ENCODE measurements at places on chromosomes 5 and 9.

DNA sequence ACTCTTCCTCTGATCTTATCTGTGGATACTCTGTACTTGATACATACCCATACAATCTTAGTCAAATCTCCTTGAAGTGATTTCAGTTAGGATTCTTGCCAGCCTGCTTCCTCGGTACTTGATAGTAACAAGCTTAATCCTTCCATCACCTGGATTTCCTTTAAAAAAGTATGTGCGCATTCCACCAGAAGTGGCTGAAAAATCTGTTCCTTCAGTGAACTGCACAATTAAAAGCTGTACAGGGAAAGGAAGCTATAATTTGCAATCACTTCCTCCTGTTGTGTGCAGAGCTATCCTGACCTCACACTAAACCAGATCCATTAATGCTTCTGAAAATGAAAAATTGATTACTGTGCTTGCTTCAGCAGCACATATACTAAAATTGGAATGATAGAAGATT is 47.3 kb downstream of the PWWP2A start:
- DNase-seq: no peak

- no peak for DNase-seq
These were observed 178.0 kb downstream of the RFK start for GRCh38 chr9:76216161-76216649.

DNA sequence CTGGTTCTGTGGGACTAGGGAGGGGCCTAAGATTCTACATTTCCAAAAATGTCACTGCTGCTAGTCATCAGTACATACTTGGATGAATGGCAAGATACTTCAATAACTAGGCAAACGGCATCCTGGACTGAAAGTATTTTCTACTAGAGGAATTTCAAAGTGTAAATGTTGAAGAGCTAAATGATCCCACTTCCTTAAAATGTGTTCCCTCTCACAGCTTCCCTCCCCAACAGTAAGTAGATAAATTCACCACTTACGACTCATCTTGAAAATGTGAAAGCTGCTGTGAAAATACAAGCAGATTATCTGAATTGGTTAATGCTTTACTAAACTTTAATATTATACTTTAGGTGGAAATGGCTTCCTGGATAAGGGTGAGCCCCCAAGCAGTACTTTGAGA is 1571.5 kb upstream of the WWC1 start:
- DNase-seq: no peak

DNA sequence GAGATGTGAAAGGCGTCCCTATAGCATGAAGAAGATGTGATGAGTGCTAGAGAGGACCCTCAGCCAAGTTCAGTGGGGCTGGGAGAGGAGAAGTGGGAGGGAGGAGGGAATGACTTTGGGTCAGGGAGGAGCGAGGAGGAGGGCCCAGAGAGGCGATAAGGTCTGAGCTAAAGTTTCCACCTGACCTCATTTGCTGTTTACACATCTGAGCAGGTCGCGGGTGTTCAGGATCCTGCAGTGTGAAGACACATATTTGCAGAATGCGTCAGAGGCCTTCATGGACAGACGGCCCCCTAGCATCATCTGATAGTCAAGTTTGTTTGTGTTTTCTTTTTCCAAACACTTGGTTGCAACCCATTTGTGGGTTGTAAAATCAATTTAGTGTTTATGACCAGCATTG is 18.9 kb upstream of the IGFBPL1 start:
- no peak for DNase-seq

DNA sequence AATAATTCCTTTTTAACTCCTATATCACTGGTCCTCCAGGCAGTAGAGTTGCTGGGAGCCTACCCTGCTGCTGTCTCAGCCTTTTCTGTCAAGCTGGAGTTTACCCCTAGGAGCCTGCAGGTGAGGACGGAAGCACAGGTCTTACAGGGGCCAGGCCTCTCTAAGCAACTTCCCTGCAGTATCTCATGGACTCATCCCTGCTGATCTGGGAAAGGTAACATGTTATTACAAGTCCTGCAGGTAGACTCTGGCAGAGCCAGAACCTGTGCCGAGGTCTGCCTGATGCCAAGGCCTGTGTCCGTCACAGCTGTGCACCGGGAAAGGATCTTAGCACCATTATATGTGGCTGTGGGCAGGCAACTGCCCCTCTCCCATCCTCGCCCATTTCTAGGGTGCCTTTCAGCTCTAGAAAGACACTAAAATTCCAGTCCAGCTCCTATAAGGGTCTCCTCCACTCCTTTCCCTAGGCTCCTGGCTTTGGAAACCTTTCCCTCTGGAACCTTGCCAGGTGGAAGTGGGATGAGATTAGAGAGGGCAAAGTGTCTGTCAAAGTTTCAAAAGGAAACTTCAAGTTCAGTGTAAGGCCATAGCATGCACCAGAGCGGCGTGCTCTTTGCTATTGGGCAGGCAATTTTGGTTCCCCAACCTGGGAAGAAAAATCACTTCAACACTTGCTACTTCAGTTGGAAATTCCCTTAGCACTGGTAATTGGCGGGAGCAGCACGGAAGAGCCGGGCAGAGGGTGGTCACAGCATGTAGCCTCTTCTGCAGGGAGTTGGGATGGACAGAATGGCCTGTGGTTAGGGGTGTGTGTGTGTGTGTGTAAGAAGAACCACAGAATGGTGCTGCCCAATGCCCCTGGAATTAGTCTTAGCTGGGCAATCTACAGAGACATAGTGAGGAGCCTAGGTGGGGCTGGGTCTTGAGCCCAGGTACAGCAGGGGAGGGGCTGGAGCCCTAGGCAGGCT is 17.5 kb downstream of the TMEM171 start:
- no peak for DNase-seq

GRCh38 chr9:114207034-114207810 is 51.9 kb downstream of the COL27A1 start:
- DNase-seq: no peak

DNA sequence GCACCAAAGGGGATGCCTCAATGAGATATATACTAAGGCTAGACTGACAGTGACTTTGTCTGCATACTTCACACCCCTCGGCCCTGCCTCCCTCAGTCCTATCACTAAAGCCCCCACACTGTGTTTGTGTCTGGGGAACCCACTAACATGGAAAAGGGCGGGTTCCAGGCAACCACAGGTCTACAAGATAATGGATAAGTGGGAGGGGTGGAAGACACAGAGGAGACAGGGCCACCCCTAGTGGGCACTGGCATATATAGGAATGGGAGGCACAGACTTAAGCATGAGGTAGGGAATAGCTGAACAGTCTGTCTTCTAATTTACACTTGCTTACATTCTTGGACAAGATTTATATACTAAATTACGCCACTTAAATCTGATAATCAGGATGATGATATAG is 74.0 kb downstream of the SLIT3 start:
- no peak for DNase-seq

- DNase-seq: no peak
These were observed 164.9 kb upstream of the RAI14 start for GRCh38 chr5:34491251-34491620.

GRCh38 chr5:3778000-3778550 is 182.4 kb downstream of the IRX1 start:
- no peak for DNase-seq

GRCh38 chr9:33263131-33264002 is 1.1 kb downstream of the BAG1 start:
- no peak for DNase-seq

- no peak for DNase-seq
These were observed 337.5 kb downstream of the ZSWIM6 start for GRCh38 chr5:61669531-61669930.

- no peak for DNase-seq
These were observed 53.3 kb downstream of the SEMA6A start for GRCh38 chr5:116521173-116521872.

GRCh38 chr5:8184455-8185063 is 315.6 kb downstream of the MTRR start:
- no peak for DNase-seq

GRCh38 chr5:73213566-73213998 is 40.6 kb downstream of the TMEM174 start:
- DNase-seq: no peak

- no peak for DNase-seq
These were observed 55.1 kb downstream of the MEGF9 start for GRCh38 chr9:120659209-120659608.

DNA sequence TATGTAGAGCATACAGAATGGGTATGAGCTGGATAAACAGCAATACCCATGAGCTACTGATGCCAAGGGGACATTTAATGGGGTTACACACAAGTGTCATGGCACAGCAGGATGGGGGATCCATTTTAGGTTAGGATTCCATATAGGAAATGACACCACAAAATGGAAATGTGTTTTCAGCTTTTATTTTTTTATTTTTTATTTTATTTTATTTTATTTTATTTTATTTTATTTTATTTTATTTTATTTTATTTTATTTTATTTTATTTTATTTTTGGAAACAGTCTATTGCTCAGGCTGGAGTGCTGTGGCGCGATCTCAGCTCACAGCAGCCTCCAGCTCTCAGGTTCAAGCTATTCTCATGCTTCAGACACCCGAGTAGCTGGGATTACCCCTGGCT is 11.6 kb downstream of the ZNF474 start:
- DNase-seq: no peak

- DNase-seq: no peak
These were observed 7.7 kb downstream of the ZSWIM6 start for GRCh38 chr5:61339764-61340163.

- DNase-seq: no peak
These were observed 69.3 kb downstream of the TRIM36 start for GRCh38 chr5:115100319-115100955.

GRCh38 chr9:21800931-21801682 is 1.3 kb upstream of the MTAP start:
- no peak for DNase-seq

DNA sequence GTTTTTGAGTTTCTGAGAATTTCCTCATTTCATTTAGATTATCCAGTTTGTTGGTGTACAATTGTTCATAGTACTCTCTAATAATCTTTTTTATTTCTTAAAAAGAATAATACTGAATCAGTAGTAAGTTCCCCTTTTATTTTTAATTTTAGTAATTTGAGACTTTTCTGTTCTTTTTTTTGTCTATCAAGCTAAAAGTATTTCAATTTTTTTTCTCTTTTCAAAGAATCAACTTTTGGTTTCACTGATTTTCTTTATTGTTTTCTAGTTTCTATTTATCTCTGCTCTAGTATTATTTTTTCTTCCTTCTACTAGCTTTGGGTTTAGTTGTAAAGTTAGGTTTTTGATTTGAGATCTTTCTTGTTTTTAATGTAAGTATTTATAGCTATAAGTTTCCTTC is 60.6 kb upstream of the ARL15 start:
- no peak for DNase-seq

GRCh38 chr9:127626752-127627493 is 14.8 kb downstream of the STXBP1 start:
- DNase-seq: no peak

DNA sequence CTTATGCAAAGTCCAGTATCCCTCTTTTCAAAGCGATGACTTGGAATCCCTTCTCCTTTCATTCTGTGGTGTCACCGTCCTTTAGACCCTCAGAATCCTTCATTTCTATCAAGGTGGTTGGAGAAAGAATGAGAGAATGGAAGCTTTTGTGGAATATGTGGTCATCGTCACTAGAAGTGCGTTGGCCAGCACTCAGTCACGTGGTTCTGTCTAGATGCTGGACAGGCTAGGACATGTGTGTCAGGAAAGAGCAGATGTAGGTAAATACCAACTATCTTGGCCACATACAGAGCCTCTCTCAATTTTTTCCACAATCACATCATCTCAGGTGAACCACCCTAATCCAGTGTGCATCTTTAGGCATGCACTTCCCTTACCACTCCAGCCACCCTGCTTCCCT is 206.0 kb downstream of the ARRDC3 start:
- DNase-seq: no peak

GRCh38 chr5:147482706-147483180 is 27.1 kb downstream of the DPYSL3 start:
- no peak for DNase-seq

DNA sequence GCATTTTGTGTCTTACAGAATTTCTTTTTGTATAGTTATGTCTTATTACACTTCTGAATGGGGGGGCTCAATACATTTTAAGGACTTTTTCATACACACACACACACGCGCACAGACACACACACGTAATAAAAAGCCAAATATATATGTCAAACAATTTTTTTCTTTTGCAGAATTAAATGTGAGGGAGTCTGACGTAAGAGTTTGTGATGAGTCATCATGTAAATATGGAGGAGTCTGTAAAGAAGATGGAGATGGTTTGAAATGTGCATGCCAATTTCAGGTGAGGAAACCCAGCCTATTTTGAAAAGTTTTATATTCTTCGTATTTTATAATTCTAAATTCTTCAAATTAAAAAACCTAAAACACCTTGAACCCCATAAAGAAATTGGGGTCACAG is 25.6 kb downstream of the TMEFF1 start:
- no peak for DNase-seq

DNA sequence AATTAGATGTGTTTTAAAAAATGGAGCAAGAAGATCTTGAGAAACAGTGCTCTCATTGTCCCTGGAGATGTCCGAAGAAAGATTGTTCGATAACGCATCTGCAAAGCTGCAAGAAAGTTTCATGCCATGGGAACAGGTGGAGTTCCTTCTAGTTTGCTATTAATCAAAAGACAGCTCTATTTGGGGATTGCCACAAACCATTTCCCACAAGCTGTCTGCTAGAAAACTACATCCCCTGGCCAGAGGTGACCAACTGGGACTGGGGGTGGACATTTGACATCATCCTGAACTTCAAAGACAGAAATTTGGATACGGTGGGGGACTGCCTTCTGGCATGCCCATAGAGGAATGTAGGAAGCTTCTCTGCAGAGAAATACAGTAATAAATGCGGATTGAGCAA is 50.8 kb upstream of the OSMR start:
- no peak for DNase-seq

DNA sequence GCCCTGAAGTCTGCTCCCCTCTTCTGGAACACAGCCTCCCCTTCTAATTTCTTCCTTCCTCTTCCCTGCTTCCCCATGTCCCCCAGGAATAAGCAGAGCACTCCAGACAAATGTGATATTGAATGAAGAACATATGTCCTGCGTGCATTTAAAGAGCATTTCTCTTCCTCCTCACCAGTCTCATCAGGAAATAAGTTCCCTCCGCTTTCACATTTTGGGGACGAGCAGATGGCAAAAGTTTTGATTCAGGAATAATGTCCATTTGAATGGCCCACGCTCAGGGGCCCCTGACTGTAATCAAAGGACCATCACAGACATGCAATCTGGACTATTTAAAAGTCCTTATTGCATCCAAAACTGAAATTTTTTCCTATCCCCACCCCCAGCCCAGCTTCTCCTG is 316.1 kb downstream of the CDK5RAP2 start:
- DNase-seq: no peak

GRCh38 chr9:93198838-93199625 is 15.1 kb downstream of the WNK2 start:
- DNase-seq: no peak

DNA sequence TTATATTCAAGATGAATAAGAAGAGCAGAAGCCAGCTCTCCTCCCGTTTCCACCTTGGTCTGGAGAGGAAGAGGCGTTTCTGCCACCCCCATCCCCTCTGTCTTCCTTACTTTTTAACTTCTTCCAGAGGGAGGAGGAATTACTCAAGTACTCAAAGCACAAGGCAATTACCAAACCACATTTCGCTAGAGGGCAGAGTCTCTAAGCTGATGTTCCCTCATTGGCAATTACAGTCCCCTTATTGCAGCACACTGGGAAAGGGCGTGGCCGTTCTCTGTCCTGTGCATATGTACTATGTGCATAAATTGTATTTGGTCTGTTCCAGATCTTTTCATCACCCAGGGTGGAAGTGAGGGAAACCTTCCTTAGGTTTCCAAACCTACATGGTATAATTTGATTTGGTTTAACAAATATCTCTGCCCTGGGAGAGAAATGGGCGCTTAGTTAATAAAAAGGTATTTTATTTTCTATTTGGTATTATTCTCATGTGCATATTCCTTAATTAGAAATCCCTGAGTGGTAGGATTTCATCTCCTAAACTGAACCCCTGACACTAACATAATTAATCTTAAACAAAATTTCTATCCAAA is 29.8 kb upstream of the ALDOB start:
- no peak for DNase-seq

- no peak for DNase-seq
These were observed 71.6 kb downstream of the ERCC6L2 start for GRCh38 chr9:95947118-95947517.

All from T-cell (primary cell).